ENCODE measurements at places on chromosomes 4 and X.

GRCh38 chr4:51845711-51846110 is 2.8 kb downstream of the DCUN1D4 start:
- DNase-seq, result no peak

GRCh38 chrX:134753718-134754008 is 95.4 kb upstream of the PLAC1 start:
- DNase-seq, result no peak

DNA sequence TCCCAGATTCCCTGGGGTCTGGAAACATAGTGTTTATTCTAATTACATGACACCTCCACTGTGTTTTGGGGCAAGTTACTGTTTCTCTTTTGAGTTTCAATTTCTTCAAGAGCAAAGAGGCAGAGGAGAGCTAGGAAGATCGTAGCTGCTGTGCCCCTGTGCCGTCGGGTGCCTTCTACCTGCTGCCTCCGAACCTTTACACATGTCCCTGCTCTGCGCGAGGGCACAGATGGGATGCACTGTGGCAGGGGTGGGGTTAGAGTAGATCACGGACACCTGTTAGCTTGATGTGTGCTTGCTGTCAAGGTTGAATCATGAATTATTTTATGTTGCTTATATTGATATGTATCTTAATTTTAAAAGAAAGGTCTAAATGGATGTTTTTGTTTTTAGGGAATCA is 71.1 kb upstream of the MSANTD1 start:
- DNase-seq, result no peak

DNA sequence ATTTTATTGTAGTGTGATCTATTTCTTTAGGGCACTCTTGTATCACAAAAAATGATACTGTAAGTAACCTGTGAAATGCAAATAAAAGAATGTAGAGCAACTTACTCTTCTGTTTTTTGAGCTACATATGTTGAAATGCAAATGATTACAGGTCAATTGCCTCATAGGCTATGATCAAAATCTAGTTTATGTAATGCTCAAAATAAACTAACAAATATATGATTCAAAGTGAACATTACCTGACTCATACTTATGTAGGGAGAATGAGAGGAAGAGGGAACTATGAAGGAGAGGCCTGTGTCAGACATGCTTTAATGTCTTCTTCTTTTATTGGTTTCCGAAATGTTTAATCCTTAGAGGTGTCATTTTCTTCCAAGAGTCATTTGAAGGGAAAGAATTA is 5.0 kb upstream of the RPS6KA3 start:
- no peak for DNase-seq

- no peak for DNase-seq
Observed at GRCh38 chr4:7627251-7628250, 192.8 kb upstream of the PSAPL1 start.

- DNase-seq, result no peak
Observed at GRCh38 chr4:94372228-94372978, 29.8 kb upstream of the HPGDS start.

GRCh38 chr4:13611283-13611842 is 16.2 kb downstream of the BOD1L1 start:
- no peak for DNase-seq

DNA sequence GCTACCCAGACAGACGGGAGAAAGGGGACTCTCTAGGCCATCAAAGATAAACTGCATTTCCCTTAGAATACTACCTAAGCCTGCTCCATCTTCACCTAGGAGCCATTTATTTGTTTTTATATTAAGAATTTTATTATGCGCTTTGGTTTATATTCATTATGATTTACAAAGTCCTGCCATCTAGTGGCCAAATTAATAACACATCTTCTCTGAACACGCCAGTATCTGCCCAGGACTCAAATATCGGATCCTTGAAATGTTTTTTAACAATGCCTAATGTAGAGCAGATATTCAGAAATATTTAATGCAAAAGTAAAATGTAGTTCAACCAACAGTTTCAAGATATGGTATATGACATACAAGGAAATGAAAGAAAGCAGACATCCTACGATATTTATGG is 20.8 kb upstream of the PRPS2 start:
- DNase-seq, result no peak

DNA sequence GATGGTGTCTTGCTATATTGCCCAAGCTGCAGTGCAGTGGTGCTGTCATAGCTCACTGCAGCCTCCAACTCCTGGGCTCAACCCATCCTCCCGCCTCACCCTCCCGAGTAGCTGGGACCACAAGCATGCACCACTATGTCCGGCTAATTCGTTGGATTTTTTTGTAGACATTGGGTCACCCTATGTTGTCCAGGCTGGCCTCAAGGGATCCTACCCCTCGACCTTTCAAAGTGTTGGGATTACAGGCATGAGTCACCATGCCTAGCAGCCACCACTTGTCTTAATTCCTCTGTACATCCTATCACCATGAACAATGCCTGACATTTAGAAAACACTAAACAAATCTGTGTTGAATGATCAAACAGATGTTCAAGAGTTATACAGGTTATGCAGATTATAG is 76.7 kb downstream of the NLGN4X start:
- no peak for DNase-seq

GRCh38 chr4:77201343-77201742 is 44.3 kb downstream of the CCNG2 start:
- DNase-seq, result no peak

DNA sequence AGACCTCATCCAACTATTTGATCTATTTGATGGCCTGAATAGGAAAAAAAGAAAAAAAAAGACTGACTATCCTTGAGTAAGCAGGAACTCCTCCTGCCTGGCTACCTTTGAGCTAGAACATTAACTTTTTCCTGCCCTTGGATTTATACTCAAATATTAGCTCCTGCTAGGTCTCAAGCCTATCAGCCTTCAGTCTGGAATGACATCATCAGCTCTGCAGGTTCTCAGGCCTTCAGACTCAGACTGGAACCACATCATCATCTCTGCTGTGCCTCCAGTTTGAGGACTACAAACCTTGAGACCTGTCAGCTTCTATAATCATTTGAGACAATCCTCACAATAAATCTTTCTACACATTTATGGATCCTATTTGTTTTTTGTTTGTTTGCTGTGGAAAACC is 754.0 kb upstream of the SLIT2 start:
- DNase-seq, result no peak

- DNase-seq, result no peak
Observed at GRCh38 chr4:87037671-87038334, 103.0 kb downstream of the AFF1 start.

DNA sequence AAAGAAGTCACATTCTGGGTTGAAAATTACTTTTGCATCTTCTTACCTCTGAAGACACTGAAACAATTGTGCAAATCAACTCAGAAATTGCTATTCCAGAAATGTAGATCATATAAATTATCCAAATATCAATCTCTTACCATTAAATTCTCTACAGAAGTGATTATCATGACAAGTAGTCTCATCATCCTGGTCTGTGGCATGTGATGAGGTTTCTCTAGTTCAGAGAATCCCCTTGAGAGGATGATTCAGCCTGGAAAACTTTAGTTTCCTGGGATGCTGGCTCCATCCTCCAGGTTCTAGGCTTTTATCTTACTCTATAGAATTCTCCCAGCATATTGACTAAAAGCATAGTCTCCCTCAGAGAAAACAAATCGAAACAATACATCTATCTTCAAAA is 76.2 kb upstream of the S100G start:
- DNase-seq, result no peak

- DNase-seq, result no peak
Observed at GRCh38 chr4:84958434-84958833, 8.1 kb downstream of the WDFY3 start.

DNA sequence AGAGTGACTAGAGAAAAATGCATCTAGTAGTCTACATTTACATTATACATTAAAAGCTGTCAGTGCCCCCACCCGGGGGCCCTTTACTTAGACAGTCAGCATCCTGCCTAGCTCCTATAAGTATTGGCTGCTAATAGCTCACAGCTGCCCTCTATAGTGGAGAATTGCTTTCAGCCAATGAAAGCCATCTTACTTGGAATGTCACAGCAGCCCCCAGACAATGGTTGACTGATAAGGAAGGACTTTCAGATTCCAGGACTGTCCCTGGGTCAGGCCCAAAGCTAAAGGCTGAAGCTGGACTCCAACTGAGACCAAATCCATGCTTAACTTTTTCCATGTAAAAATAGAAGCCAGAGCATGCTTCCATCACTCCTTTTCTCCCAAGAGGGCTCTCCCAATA is 196.9 kb downstream of the ANKRD50 start:
- DNase-seq, result no peak

- no peak for DNase-seq
Observed at GRCh38 chr4:94475050-94475449, 23.3 kb downstream of the PDLIM5 start.

DNA sequence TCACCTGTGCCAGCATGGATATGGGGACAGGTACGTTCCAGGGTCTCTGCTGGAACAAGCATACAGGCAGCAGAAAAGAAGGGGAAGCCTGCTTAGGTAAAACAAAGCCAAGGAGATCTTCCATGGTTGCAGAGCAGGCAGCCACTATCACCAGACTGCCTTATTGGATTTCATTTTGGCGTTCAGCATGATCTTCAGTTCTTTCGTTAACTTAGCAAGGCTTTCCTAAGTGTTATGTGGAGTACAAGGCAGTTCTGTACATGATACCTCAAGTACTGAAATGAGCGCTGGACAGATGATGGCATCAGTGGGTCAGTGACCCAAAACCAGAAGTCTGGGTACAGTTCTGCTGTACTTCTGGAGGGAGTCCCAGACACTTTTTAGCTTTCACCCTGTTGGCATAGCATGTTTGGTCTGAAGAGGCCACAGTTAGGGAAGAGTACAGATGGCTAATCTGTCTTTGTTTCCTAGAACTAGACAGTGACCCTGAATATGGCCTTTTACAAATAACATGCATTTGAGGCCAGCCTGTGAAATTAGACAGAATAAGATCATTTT is 8.9 kb downstream of the SMIM20 start:
- no peak for DNase-seq

DNA sequence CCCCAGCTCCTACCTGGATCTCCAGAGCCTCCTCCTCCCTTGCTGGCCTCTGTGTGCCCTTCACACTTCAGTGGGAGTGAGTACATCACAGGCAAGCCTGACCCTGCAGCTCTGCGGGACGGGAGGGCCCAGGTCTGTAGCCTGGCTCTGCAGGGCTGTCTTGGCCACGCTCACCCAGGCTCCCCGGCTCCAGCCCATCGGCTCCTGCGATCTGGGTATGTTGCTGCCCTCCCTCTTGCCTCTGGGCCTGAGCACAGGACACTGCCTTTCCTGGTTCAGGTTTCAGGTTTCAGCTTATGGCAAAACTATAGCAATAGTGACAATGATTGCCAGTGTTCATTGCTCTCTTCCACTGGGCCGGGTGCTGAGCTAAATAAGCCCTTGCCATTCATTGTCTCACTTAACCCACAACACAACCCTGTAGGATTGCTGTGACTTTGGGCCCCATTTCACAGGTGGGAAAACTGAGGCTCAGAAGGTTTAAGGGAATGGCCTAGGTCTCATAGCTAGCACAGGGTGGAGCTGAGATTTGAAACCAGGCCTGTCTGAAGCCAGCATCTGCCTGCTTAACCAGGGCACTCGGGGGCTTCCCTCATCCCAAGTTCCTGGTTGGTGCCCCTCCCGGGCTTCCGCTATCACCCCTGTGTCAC is 44.6 kb upstream of the SORCS2 start:
- DNase-seq, result no peak

- DNase-seq, result no peak
Observed at GRCh38 chr4:168797738-168798375, 212.2 kb downstream of the CBR4 start.

DNA sequence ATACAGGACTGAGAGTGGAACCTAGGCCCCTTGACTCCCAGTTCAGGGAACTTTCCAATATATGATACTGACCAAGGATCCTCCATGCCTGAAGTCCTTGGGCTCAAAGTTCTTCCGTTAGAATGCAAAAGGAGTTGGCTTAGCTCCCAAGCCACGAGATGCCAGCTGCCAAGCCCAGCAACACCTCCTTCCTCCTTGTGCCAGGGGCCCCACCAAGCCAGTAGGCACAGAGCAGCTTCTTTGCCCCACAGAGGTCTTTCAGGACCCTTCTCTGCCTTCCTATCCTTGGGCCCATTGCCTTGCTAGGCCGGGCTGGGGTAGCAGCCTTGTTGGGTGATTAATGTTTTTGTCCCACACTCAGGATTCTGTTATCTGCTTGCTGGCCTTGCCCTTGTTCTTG is 105.6 kb downstream of the EFNB1 start:
- no peak for DNase-seq

DNA sequence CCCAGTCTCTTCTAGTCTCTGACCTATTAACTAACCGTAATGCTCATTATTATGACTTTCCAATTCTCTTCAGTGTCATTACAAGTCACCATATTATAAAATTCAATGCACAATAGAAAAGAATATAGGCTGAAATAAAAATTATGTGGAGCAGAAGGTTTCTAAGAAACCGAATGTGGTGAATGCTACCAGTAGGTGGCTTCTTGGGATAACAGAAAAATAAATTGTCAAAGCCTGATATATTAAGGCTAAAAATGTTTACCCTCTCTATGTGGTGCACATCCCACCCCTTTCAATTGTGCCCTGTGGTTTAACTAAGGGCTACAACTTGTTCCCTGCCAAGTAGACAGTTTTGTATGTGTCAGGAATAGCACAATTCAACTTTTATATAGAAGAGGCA is 624.6 kb upstream of the TECRL start:
- DNase-seq, result no peak

DNA sequence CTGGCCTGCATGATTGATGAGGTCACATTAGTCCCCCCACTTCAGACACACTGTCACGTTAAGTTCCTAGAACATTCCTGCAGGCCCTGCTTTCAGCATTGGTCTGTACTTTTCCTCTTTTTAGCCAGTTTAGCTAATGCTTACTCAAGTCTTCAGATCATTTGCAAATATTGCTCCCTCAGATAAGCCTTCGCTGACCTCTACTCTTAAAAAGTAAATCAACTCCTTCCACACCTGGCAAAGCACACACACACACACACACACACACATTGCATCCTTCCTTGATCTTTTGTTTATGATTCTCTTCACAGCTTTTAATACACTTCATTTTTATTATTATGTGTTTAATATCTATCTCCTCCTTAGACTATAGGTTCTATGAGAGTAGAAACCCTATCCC is 31.4 kb downstream of the PARM1 start:
- no peak for DNase-seq

DNA sequence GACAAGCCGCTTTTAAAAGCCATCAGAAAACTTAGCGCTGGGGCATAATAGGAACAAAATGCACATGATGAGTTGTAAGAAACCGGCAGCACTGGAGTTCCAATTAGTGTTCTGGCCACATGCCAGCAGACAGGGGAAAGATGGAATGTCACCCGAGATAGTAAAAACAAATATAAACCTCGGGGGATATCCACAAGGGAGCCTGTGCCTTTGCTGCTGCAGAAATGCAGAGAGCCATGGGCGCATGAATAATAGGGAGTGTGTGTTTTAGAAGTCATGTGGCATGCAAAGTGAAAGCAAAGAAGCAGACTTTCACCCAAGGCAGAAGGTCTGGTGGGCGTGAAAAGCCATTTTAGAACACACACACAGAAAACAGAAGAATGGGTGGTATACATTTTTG is 19.1 kb downstream of the GPRASP3 start:
- no peak for DNase-seq

DNA sequence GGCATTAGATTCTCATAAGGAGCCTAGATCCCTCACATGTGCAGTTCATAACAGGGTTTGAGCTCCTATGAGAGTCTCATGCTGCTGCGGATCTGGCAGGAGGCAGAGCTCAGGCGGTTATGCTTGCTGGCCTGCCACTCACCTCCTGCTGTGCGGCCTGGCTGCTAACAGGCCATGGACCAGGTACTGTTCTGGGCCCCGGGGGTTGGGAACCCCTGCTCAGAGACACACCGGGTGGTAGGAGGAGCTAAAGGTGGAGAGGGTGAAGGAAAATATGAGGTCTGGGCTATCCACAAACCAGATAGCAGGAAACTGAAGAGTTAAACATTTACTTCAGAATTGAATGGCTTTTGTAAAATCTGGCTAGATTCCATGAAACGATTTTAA is 5.9 kb upstream of the F11 start:
- DNase-seq, result no peak

Measured in CD8-positive, alpha-beta T cell (primary cell).